A549 treated with Mapracorat at 1 μM for 4 hours (cell line): ENCODE measurements at places on chromosomes 3 and 15. TPM values are rescaled to one million over a fixed set of nuclear protein-coding genes. Genes with fewer than 3 reads are reported as not detected.

Gene PLAAT1
- total RNA-seq = 0.17 TPM in 1 of 5 replicates, not detected in the others

Gene PLD1
- 7.7 to 15.2 TPM (median 8.6 TPM) in 5 replicates for total RNA-seq

Gene CPLX3
- 0.08 to 0.09 TPM in 2 of 5 replicates, not detected in the others for total RNA-seq

Gene NCK1
- 22.0 to 29.9 TPM (median 22.4 TPM) in 5 replicates for total RNA-seq

Gene CCR4
- total RNA-seq = 0.04 to 0.13 TPM (median 0.06 TPM) in 3 of 5 replicates, not detected in the others

Gene RLBP1
- not detected in 5 replicates for total RNA-seq

Gene ATP8B4
- total RNA-seq = 0.57 to 1.7 TPM (median 0.90 TPM) in 5 replicates

Gene VPS8
- total RNA-seq = 8.2 to 9.5 TPM (median 8.9 TPM) in 5 replicates

Gene CCR1
- total RNA-seq = not detected in 5 replicates

Gene ST8SIA2
- 0.23 to 0.63 TPM (median 0.35 TPM) in 5 replicates for total RNA-seq

Gene SAMMSON
- not detected in 5 replicates for total RNA-seq

Gene CCDC33
- 6.7 to 8.9 TPM (median 7.2 TPM) in 5 replicates for total RNA-seq

Gene SLC22A14
- total RNA-seq = 0.06 to 0.07 TPM (median 0.07 TPM) in 3 of 5 replicates, not detected in the others

Gene TWF2
- 58.6 to 74.2 TPM (median 73.5 TPM) in 5 replicates for total RNA-seq

Gene HYAL1
- 0.32 to 1.00 TPM (median 0.61 TPM) in 5 replicates for total RNA-seq

Gene MYZAP
- total RNA-seq = 0.75 to 1.2 TPM (median 1.1 TPM) in 5 replicates

Gene CYP1A2
- total RNA-seq = not detected in 5 replicates

Gene LRRK1
- total RNA-seq = 12.6 to 19.9 TPM (median 18.0 TPM) in 5 replicates

Gene CEP19
- total RNA-seq = 2.1 to 2.7 TPM (median 2.6 TPM) in 5 replicates

Gene RHO
- total RNA-seq = not detected in 5 replicates

Gene SNX22
- total RNA-seq = 0.53 to 0.97 TPM (median 0.81 TPM) in 5 replicates

Gene DNAJC13
- total RNA-seq = 9.6 to 12.8 TPM (median 12.5 TPM) in 5 replicates

Gene C2CD4B
- total RNA-seq = 0.14 to 0.41 TPM (median 0.19 TPM) in 5 replicates

Gene ARNT2
- total RNA-seq = 14.2 to 18.2 TPM (median 17.2 TPM) in 5 replicates

Gene CLDN1
- 17.0 to 22.6 TPM (median 19.0 TPM) in 5 replicates for total RNA-seq

Gene ADGRG7
- total RNA-seq = not detected in 5 replicates

Gene GCHFR
- 6.7 to 8.7 TPM (median 7.4 TPM) in 5 replicates for total RNA-seq

Gene NPAP1
- total RNA-seq = not detected in 5 replicates

Gene GOLGA6A
- total RNA-seq = 0.07 to 0.26 TPM (median 0.10 TPM) in 5 replicates

Gene ESYT3
- total RNA-seq = 0.59 to 1.2 TPM (median 0.87 TPM) in 5 replicates

Gene HYKK
- total RNA-seq = 5.3 to 7.1 TPM (median 6.2 TPM) in 5 replicates

Gene ATP1B3
- total RNA-seq = 183 to 204 TPM (median 195 TPM) in 5 replicates
